Stimulated activated naive CD4-positive, alpha-beta T cell treated with Interleukin-2 at 50 U/mL for 16 hours (primary cell): ENCODE measurements at places on chromosomes 7 and 10.

DNA sequence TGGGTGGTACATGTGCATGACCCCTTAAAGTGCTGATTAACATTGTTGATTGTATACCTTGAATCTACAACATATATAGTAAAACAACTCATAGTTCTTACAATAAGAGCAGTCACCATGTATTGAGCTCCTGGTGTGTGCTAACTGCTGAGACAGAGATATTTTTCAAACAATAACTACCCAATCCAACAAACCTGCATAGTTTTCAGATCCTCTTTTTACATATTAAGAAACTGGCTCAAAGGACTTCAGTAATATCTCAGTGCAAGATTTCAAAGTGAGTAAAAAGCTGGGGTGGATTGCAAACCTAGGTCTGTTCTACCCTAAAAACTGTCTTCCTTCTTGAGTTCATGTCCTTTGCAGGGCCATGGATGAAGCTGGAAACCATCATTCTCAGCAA is 272.2 kb downstream of the SNX13 start:
- DNase-seq = no peak

- DNase-seq = no peak
These were observed 222.9 kb upstream of the MKLN1 start for GRCh38 chr7:131104596-131105293.

GRCh38 chr7:35695473-35695850 is 527 bp upstream of the HERPUD2 start:
- peak; percentile 28 for DNase-seq

GRCh38 chr10:47136866-47137265 is 163.1 kb upstream of the GDF10 start:
- DNase-seq = no peak
